ENCODE measurements at places on chromosomes 1 and 21.
A peak's percentile ranks its signal among the peaks of the same experiment; 100 is the strongest.

GRCh38 chr1:10662824-10663677 lies 133.4 kb downstream of the CASZ1 start:
- no peak for DNase-seq

- no peak for DNase-seq
Measured at GRCh38 chr1:170672316-170672715, 8.4 kb downstream of the PRRX1 start.

- DNase-seq, result no peak
Measured at GRCh38 chr21:38661889-38662568, 143.7 kb upstream of the ETS2 start.

- no peak for DNase-seq
Measured at GRCh38 chr1:37947364-37947763, 511 bp upstream of the INPP5B start.

DNA sequence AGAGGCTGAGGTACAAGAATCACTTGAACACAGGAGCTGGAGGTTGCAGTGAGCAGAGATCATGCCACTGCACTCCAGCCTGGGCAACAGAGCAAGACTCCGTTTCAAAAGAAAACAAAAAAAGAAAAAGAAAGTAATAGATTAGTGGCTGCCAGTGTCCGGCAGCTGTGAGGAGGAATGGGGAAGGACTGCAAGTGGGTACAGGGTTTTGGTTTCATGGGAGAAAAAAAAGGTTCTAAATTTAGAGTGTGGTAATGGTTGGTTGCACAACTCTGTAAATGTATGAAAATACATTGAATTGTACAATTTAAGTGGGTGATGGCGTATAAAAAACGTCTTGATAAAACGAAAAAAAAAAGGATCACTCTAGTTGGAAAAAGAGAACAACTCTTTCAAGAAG lies 6.7 kb downstream of the TAF1A start:
- peak; percentile 42 for DNase-seq

Measured in GM10248 (cell line).